ENCODE measurements at places on chromosomes 2 and 18. TPM values are rescaled to one million over a fixed set of nuclear protein-coding genes. Genes with fewer than 3 reads are reported as not detected.

- DNase-seq = no peak
Measured at GRCh38 chr2:128421286-128421685, 102.6 kb upstream of the HS6ST1 start.

DNA sequence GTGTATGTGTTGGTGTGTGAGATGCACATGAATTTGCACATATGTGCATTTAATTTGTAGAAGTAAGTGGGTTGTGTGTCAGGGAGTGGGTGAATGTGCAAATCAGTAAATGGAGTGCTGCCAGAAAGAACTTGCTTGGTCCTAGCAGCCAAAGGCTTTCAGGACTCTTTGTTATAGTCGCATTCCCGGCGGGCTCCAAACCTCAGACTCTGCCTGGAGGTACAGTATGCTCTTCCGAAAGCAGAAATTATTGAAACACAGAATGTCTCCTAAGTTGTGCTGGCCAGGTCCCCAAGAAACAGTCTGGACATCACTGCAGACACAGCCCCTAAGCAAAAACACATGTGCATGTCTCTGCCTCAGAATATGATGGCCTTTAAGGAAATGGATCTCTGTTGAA is 232.4 kb downstream of the INSIG2 start:
- DNase-seq = no peak

DNA sequence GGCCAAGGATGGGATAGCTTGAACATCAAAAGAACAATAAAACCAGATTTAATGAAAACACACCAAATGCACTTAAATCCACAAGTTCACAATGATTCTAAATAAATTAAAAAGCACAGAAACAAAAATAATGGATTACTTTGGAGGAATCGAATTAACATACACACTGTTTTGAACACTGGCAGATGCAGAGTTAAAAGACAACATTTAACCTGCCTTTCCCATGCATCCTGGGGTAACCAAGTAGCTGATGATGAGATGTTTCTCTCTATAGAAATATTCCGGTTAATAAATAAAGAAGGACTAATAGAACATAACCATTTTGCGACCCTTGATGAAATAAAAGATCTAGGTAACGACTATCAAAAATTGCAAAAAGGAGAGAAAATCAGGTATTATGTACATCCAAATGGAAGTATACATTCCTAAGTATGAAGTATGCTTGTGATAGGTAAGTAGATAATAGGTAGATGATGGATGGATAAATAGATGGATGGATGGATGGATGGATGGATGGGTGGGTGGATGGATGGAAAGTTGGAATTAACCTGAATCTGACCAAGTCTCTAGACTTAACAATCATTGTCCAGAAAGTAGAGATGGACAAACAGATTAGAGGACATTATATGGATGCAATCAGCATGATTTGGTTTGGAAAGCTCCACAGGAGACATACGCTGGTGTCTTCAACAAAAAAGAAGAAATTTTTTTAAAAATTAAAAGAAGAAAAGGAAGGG is 57.4 kb upstream of the MYCN start:
- DNase-seq = no peak

DNA sequence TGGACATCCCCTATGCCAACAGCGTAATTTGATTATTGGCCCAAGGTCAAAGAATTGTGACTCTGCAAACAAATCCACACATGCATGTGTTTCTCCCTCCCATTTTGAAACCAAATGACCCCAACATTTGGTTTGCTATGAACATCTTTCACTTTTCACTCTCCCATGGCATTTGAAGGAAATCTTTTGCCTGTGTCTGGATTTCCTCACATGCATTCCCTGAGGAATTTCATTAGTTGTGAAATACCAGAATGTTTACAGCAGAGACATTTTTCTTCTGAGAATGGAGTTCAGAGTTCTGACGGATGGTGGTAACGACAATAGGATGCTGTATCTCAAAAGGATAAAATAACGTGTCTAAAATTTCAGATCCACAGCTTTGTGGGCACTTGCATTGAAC is 60.3 kb upstream of the LMAN1 start:
- peak; percentile 81 for DNase-seq

The DNAH6 gene
- under 0.01 TPM for total RNA-seq

DNA sequence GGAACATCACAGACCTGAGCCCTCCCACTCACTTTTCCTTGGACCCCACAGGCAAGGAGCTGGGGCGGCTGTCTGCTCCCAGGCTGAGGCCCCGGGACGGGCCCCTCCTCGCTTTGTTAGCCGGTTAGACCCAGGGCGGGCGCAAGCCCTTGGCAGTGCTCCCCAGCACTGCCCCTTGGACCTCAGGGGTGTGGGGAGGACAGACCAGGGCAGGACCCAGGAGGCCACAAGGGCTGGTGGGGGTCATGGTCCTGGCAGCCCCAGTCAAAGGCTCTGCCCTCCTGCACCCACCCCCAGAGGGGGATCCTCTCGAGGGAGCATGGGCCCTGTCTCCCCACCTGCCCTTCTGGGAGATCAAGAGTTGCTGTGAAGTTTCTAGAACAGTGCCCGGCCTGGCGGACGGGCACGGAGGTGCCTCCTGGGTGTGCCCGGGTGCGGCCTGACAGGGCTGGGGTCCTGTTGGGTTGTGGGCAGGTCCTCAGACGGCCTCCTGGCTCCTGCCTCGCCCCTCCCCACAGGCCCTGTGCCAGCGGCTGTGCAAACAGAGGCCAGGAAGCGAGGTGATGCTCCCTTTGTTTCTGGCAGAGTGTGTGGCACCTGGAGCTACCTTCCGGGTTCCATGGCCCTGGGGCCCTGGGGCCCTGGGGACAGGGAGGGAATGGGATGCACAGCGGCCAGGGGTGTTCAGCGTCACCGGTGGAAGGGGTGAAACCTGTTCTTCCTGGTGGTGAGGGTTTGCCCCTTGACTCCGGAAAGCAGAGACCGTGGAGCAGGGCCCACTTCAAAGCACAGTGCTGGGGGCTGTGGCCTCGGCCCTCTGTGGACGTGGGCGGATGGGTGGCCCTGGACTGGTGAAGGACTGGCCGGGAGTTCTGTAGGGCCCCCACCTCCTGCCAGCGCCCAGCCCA is 2.9 kb upstream of the GAL3ST2 start:
- DNase-seq = no peak

DNA sequence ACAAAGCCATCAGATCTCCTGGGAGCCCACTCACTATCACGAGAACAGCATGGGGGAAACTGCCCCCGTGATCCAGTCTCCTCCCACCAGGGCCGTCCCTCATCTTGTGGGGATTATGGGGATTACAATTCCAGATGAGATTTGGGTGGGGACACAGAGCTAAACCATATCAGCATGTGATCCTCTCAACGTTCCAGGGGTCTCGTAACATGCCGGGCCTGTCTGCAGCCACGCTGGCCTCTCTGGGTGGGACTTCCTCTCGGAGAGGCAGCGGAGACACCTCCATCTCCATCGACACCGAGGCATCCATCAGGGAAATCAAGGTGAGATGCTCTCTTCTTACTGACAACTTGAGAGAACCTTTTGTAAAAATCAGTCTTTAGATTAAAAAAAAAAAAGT is 49.6 kb upstream of the RBM44 start:
- no peak for DNase-seq

The FLACC1 gene
- total RNA-seq = 0.64 TPM

DNA sequence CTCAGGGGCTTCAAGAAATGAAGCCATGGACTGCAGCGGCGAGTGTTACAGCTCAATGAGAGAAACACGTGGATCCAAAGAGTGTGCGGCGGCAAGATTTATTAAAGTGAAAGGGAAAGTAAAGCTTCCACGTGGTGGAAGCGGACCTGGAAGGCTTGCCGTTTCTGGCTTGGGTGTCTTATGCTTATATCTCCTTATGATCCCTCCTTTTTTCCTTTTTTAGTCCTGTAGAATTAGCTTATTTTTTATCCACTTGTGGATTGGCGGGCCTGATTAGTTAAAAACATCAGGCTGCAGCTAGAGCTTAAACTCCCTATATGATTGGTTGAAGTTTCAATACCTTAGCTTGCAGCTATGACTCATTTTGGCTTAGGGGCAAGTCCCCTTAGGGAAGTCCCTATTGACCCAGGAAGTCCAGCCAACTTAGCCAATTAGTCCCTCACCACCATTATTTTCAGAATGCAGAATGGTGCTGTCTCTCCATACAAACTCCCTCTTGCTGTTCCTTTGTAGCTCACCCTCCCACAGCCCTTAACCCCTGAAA is 11.6 kb upstream of the HNMT start:
- peak; percentile 71 for DNase-seq

DNA sequence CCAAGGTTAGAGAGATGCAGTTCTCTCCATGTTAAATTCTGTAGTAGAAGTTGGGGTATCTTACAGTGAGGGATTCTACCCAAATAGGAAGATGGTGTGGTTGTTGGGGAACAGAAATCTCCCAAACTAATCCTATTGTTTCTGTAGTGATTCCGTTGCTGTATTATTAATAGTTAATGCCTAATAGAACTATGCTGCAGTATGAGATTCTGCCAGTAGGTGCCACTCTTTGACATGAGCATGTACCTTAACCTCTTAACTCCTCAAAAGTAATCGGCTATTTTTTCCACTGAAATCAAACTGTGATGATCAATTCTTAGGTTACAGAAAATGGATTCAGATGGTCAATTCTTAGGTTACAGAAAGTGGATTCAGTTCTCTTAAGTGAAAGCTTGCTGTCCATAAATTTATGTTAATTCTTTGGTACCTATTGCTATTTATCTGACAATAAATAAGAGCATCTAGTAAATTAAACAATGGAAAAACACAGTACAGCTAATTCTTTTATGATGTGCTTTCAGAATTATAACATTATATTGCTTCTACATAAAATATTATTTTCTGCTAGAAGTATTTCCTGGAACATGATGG is 97.9 kb upstream of the DLX2 start:
- DNase-seq = peak; percentile 35

The CAD gene
- total RNA-seq = 43.8 TPM

The HEATR5B gene
- total RNA-seq = 27.6 TPM

The SLC35F5 gene
- total RNA-seq = 186 TPM

DNA sequence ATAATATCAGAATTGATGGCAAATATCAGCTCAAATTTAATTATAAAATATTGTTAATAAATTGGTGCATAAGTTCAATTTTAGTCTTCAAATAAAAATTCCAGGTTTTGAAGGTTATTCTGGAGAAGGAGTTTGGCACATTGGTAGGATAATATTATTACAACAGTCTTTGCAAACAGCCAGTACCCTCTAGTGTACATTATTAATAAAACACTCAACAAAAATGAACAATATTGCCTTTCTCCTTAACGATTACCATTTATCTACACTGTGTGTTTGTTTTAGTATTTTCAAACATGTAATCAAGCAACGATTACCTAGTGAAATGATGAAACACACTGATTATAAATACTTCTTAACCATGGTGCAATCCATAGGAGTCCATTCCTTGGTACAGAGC is 334.0 kb upstream of the FSIP2 start:
- DNase-seq = no peak

- no peak for DNase-seq
Measured at GRCh38 chr18:78681396-78681795, 298.2 kb upstream of the SALL3 start.

- no peak for DNase-seq
Measured at GRCh38 chr18:22731398-22731797, 201.7 kb upstream of the RBBP8 start.

- DNase-seq = no peak
Measured at GRCh38 chr2:175981551-175981950, 20.5 kb downstream of the LNPK start.

DNA sequence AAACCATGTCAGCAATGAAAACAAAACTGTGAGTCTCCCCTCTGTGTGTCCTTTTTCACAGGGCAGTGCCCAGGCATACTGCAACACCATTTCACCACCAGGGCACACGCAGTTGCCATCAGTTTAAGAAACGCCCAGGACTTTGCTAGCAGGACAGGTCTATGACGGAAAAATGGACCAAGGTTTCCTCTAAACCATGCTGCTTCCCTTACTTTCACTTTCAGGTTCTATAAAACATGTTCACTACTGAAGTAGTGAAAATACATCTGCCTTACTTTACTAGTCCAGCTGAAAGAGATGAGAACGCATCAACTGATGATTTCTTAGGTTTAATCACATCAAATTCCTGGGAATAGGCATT is 110.5 kb downstream of the TCF4 start:
- DNase-seq = peak; percentile 82

- no peak for DNase-seq
Measured at GRCh38 chr2:130963849-130964793, 127.4 kb downstream of the ARHGEF4 start.

The IL36G gene
- not detected for total RNA-seq

- no peak for DNase-seq
Measured at GRCh38 chr2:129400826-129401225, 578.6 kb upstream of the RAB6C start.

The KIAA2012 gene
- under 0.01 TPM for total RNA-seq

- no peak for DNase-seq
Measured at GRCh38 chr2:238936162-238937052, 88.5 kb downstream of the TWIST2 start.

GRCh38 chr2:45674035-45674816 is 22.8 kb downstream of the PRKCE start:
- DNase-seq = peak; percentile 86

DNA sequence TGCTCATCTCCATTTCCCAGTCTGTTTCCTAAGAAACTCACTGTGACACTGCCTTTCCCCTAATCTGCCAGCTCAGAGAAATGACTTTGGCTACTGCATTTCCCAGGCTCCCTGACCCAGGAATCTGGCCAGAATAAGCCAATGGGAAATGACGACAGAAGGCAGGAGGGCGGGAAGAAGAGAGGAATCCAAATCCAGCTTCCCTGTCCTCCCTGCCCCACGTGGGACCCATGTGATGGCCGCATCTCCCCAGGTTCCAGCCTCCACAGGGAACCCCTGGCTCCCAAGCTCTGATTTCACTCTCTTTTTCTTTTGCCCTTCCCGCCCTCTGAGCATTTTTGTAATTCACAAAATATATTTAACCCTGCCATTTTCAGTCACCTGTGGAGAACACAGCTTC is 37.8 kb upstream of the RAB12 start:
- no peak for DNase-seq

GRCh38 chr2:75097831-75098230 is 101.5 kb downstream of the TACR1 start:
- DNase-seq = no peak

GRCh38 chr18:22694954-22695353 is 238.2 kb upstream of the RBBP8 start:
- peak; percentile 96 for DNase-seq
